Activated CD4-positive, alpha-beta memory T cell treated with anti-CD3 and anti-CD28 coated beads for 36 hours (primary cell): ENCODE measurements at places on chromosomes 7 and 10. TPM values are rescaled to one million over a fixed set of nuclear protein-coding genes. Genes with fewer than 3 reads are reported as not detected.
A peak's percentile ranks its signal among the peaks of the same experiment; 100 is the strongest.

Gene THSD7A
- total RNA-seq, result not detected

Gene AGAP6
- total RNA-seq, result 11.6 TPM

Gene NSUN5
- total RNA-seq, result 55.5 TPM

Gene ASAH2
- 3.0 TPM for total RNA-seq

Gene C7orf33
- total RNA-seq, result not detected

- H3K27me3 ChIP-seq, result no peaks in the 10 kb centered on the region
- DNase-seq, result no peak
- no peak overlapping the region for H3K4me3 ChIP-seq
- no peaks in the 10 kb centered on the region for H3K36me3 ChIP-seq
- no peaks in the 10 kb centered on the region for H3K4me1 ChIP-seq
- H3K27ac ChIP-seq, result no peak overlapping the region
These were observed 18.9 kb downstream of the MACC1 start for GRCh38 chr7:20198260-20198659.

GRCh38 chr10:11602358-11602757 lies 9.1 kb downstream of the USP6NL start:
- H3K36me3 ChIP-seq, result no peaks in the 10 kb centered on the region
- DNase-seq, result peak; percentile 30
- H3K27ac ChIP-seq, result no peak overlapping the region
- H3K4me1 ChIP-seq, result peaks cover 39% of the 10 kb centered on the region
- H3K4me3 ChIP-seq, result no peak overlapping the region

GRCh38 chr7:148838905-148839304 lies 45.2 kb downstream of the EZH2 start:
- H3K27me3 ChIP-seq, result no peaks in the 10 kb centered on the region
- H3K4me1 ChIP-seq, result peaks cover 26% of the 10 kb centered on the region
- DNase-seq, result no peak
- peaks cover 48% of the 10 kb centered on the region for H3K36me3 ChIP-seq
- H3K27ac ChIP-seq, result no peak overlapping the region
- H3K4me3 ChIP-seq, result no peak overlapping the region

- H3K27ac ChIP-seq, result no peak overlapping the region
- no peak overlapping the region for H3K4me3 ChIP-seq
- H3K27me3 ChIP-seq, result peaks cover 7% of the 10 kb centered on the region
- H3K4me1 ChIP-seq, result peaks cover 6% of the 10 kb centered on the region
These were observed 76.8 kb upstream of the NKX6-2 start for GRCh38 chr10:132862485-132863420.

GRCh38 chr10:125721035-125721434 lies 1.5 kb downstream of the EDRF1 start:
- H3K4me1 ChIP-seq, result peaks cover 30% of the 10 kb centered on the region
- no peak for DNase-seq
- peaks cover 39% of the 10 kb centered on the region for H3K36me3 ChIP-seq
- H3K4me3 ChIP-seq, result peak overlapping the region; percentile 57

DNA sequence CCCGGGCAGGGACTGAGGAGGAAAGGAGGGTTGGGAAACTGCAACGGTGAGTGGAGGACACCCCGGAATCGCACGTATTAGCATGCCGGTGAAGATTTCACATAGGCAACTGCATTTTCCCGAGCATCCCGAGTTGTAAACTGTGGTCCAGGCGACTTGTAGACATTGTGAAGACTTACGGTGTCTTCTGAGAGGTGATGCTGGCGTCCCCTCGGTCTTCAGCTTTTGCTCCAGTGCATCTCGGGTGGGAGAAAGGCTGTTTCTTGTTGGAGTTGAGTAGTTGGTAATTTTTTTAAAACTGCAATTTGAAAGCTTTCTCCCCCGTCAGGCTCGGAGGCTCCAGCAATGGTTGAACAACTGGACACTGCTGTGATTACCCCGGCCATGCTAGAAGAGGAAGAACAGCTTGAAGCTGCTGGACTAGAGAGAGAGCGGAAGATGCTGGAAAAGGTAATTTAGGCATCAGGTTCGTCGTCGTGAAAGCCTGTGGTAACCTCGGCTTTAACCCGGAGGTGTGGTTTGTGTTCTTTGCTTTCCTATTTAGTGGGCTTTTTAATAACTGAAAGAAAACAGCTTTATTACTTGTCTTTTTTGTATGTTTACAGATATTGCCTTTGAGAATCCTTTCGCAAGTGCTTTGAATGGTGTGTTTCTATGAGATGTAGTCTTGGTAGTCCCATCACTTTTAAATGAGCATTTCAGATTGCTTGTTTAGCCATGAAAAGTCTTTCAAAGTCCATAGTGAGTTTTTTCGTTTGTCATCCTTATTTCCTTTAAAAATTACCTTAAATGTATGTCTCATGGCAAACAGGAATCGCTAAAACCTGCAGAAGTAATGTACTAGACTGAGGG lies 687 bp downstream of the HELLS start:
- H3K4me3 ChIP-seq, result peak overlapping the region; percentile 98
- peak overlapping the region; percentile 93 for H3K27ac ChIP-seq
- H3K4me1 ChIP-seq, result peaks cover 21% of the 10 kb centered on the region
- H3K36me3 ChIP-seq, result peaks cover 29% of the 10 kb centered on the region
- H3K27me3 ChIP-seq, result no peaks in the 10 kb centered on the region

GRCh38 chr10:108957681-108958080 lies 965.6 kb downstream of the XPNPEP1 start:
- no peak overlapping the region for H3K4me3 ChIP-seq
- no peaks in the 10 kb centered on the region for H3K4me1 ChIP-seq
- H3K27ac ChIP-seq, result no peak overlapping the region
- H3K36me3 ChIP-seq, result no peaks in the 10 kb centered on the region
- no peaks in the 10 kb centered on the region for H3K27me3 ChIP-seq

DNA sequence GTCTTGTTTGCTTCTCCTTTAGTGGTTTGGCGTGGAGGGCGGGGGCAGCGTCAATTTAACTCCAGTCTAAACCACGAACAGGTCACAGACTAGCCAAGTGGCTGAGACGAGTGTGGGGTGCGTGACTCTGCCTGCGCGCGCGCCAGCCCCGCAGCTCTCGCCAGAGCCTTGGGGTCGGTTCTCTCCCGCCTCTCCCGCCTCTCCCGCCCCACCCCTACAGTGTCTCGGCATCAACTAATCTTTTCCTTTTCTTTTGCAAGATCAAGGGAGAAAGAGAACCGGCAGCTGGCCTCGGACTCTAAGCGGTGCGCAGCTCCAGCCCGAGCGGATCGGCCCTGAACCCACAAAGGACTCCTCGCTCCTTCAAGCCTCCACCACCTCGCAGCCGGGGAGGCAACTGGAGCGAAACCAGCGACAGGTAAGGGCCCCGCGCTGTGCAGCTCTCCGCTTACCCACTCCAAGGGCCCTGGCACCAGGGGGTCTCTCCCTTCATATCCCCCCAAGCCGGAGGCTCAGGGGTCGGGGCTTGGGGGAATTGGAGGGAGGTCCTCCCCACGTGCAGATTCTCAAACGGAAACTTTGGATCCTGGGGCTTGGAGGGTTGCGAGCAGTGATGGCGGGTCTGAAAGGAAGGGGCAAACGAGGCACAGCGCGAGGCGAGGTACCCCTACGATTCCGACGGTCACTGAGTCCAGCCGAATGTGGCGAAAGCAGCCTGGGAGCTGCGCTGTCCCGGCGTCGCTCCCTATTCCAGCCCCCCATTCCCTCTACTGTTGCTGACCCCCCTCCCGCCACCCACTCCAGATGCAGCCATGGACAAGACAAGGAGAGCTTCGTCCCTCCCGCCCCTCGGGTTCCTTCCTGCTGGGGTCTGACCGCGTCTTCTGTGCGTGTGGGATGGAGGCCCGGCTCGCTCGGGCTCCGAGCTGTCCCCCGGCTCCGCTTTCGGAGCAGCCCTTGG lies 829 bp downstream of the CHRM2 start:
- H3K4me1 ChIP-seq, result no peaks in the 10 kb centered on the region
- DNase-seq, result no peak
- peaks cover 20% of the 10 kb centered on the region for H3K27me3 ChIP-seq
- H3K36me3 ChIP-seq, result no peaks in the 10 kb centered on the region
- no peak overlapping the region for H3K27ac ChIP-seq

DNA sequence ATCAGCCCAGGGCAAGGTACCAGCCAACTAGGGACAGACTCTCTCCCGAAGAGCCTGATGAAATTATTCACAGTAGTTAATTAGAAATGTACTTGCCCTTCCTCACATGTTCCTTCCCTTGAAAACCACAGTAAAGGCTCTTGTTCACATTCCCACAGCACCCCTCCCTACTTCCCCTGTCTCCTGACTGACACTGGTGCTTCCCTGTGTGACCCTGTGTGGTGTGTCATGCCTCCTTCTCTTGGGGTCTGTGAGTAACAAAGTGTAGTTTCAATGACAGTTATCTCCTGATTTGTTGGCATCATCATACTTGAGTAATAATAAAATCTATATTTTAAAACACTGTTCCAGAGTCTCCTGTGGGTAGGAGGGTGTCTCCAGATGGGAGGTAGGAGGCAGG lies 209.7 kb downstream of the ABCA13 start:
- no peak overlapping the region for H3K4me3 ChIP-seq
- no peak overlapping the region for H3K27ac ChIP-seq
- no peak for DNase-seq
- H3K4me1 ChIP-seq, result no peaks in the 10 kb centered on the region

GRCh38 chr7:29629507-29629906 lies 65.9 kb downstream of the PRR15 start:
- H3K27me3 ChIP-seq, result peaks cover 8% of the 10 kb centered on the region
- H3K4me1 ChIP-seq, result no peaks in the 10 kb centered on the region
- H3K4me3 ChIP-seq, result no peak overlapping the region
- no peaks in the 10 kb centered on the region for H3K36me3 ChIP-seq
- DNase-seq, result no peak
- H3K27ac ChIP-seq, result no peak overlapping the region
